Stimulated activated CD8-positive, alpha-beta memory T cell treated with anti-CD3 and anti-CD28 coated beads, Interleukin-15, amount 100 ng/mL, for 4 hours (primary cell): ENCODE measurements at places on chromosomes 13 and 19.

- no peak for DNase-seq
Observed at GRCh38 chr13:114067381-114067885, 65.0 kb downstream of the RASA3 start.

DNA sequence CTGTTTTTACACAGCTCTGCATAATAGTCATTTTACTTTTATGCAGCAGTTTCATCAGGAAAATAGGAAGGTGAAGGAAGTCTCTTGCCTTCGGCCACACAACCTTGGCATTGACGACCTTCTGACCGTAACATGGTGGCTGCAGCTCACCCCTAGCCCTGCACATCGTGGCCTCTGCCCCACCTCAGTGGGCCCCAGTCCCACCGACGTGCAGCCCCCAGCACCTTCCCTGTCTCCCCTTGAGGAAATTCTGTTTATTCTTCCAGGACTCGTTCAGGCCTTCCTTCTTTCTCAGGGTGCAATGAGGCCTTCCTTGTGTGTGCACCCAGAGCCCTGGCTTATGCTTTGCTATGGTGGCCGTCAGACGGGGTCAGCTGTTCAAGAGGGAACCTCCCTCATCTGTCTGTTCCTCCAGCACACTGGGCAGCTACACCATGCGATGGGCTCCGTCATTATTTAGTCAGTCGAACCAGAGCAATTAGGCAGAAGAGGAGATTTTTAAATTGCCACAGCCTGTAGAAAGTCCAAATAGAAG lies 33.3 kb downstream of the TMEM255B start:
- no peak for DNase-seq

DNA sequence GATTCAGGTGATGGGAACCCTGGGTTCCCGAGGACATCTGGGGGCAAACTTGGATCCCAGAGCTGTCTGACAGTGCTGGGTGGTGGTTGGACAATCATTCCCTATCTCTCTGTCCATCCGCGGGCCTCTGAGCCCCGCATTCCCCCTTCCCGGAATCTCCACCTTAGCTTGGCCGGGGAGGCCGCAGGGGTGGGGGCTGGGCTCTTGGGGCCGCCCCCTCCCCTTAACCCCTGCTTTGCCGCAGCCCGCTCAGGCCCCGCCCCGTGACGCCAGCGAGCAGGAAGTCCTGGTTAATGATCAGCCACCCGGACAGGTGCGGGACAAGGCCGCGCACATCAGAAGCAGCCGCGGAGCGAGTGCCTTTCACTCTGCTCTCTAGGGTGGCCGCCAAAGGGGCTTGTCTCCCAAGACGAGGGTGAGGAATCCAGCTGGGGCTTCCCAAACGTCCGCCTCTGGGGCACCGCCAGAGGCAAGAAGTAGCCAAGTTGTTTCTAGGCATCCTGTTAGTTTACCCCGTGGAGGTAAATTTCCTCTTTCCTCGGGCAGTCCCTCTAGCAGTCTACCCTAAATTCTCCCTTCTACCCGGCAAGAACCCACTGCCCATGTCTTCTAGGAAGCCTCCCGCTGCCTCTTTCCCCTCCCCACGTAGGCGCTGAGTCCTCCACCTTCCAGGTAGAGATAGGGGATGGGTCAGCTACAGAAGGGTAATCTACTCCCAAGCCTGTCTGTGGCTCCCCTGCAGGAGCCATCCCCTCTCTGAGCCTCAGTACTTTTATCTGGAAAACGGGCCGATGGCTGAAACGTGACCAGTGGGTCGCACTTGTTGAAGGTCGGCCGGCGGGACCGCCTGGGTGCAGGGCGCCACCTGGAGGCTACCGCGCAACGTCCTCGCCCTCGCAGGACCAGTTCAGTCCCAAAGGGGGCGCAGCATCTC lies 3.0 kb downstream of the IRF2BP1 start:
- DNase-seq: peak; percentile 50

- no peak for DNase-seq
Observed at GRCh38 chr19:10876459-10877240, 5.3 kb downstream of the CARM1 start.

DNA sequence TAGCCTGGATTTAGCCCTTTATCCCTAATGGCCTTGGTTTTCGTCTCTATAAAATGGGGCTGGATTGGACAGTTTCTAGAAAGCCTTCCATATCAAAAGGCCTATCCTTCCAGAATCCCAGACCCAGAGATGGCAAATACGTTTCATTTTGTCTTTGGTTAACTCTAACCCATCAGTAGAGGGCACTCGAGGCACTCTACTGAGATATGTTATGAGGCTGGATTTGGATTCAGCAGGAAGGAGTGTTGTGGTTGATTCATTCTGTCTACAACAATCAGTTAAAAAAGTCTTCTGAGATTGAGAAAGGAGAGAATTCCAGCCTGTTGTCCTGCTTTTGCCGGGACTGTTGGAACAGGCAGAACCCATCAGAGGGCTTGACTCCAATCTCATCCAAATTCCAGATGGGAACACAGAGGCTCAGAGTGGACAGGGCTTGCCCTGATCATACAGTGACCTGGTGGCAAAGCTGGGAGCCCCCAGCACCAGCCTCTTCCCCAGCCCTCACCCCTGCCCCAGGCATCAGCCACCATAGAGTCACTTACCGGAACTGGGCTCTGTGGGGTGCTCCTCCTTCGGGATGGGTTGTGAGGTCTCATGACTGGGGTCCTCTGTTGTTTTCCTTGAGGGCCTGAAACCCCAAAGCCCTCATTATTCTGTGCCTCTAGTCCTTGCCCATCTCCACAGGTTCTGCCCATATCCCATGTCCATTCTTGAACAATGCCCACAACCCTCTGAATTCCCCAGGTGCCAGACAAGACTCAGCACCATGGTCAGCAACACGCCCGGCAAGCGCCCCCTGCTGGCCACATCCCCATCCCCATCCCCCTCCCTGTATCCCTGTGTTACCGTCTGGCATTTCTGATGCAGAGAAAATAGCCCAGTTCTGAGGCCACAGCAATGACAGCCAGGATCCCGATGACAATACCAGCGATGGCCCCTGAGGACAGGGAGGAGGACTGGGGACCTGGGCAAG lies 12.3 kb upstream of the ZNF180 start:
- no peak for DNase-seq

GRCh38 chr13:114029866-114030625 lies 56.2 kb upstream of the C13orf46 start:
- no peak for DNase-seq

- DNase-seq: no peak
Observed at GRCh38 chr19:43723588-43723987, 7.7 kb downstream of the IRGC start.

DNA sequence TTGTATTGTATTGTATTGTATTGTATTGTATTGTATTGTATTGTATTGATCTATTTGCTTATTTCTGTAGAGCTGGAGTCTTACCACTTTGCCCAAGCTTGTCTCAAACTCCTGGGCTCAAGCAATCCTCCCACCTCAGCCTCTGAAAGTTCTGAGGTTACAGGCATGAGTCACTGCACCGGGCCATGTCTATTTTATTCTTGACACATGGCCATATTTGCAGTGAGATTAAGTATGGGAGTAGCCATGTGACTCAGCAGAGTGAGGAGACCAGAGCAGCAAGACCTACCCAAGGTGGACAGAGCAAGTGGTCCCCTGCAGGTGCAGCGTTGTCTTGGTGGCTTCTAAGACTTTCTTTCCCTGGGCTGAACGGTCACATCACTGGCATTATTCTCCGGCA lies 49.1 kb upstream of the UBAC2 start:
- no peak for DNase-seq

DNA sequence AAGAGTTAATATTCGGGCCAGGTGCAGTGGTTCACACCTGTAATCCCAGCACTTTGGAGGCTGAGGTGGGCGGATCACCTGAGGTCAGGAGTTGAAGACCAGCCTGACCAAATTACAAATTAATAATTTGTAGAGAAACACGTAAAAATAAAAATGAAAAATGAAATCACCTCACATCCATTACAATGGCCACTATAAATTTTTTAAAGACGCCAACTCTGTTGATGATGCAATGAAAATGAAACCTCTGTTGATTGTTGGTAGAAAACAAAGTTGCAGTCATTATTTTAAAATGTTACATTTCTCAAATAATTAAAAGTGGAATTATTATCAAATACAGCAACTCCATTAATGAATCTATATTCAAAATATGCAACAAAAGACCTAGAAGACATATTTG lies 26.8 kb downstream of the ZNF100 start:
- DNase-seq: no peak

- DNase-seq: no peak
Observed at GRCh38 chr19:11356676-11357550, 1.7 kb downstream of the PLPPR2 start.

DNA sequence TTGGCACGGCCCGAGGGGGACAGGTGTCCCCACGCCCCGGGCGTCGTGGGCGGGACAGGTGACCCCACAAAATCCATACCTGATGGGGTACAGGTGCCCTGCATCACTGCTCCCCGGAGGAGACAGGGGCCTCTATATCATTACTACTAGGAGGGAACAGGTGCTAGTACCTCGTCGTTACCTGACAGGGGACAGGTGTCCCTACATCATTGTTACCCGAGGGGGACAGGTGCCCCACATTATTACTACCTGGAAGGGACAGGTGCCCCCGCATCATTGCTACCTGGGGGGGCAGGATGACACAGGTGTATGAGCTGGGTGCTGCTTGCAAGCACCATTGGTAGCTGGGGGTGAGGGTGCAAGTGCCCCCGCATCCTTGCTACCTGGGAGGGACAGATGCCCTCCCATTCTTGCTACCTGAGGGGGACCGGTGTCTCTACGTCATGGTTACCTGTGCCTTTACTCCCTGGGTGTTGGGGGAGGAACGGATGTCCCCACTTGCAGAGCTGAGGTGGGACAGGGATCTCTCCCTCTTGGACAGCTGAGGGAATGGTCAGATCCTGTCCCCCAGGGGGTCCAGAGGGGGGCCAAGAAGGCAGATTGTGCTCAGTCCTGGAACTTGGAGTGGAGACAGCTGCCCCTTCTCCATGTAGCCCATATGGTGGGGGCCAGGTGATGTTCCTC lies 620 bp downstream of the CRTC1 start:
- DNase-seq: no peak

- no peak for DNase-seq
Observed at GRCh38 chr13:99057310-99057975, 79.6 kb upstream of the DOCK9 start.

DNA sequence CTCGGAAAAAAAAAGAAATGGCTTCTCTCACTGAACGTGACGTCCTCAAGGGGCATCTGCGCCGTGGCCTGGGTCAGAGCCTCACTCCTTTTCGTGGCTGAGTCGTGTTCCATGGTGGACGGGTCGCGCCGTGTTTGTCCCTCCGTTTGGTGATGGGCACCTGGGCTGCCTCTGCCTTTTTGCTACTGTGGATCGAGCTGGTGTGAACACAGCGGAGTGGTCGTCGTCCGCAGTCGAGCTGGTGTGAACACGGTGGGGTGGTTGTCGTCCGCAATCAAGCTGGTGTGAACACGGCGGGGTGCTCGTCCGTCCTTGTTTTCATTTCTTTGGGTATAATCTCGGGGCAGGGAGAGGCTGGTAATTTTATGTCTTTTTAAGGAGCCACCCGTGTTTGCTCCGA lies 11.6 kb downstream of the HCN2 start:
- DNase-seq: no peak

- no peak for DNase-seq
Observed at GRCh38 chr13:37481011-37481884, 117.3 kb downstream of the POSTN start.

DNA sequence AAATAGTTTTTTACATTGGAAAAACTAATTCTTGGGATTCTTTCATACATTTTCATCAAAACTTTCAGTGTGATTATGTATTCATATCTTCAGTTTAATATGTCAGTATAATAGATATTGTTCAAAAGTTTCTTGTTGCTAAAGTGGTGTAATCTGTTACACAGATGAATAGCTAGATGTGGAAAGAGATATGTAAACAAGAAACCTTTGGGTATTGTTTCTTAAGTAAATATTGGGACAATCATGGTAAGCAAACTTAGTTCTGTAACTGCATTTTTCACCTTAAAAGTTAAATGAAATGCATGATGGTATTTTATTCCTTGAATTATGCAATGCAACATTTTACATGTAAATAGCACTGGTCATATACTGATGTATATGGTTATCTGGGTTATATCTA lies 12.2 kb downstream of the ABHD13 start:
- DNase-seq: no peak

GRCh38 chr19:31338069-31338776 lies 11.0 kb downstream of the TSHZ3 start:
- no peak for DNase-seq

- no peak for DNase-seq
Observed at GRCh38 chr19:9941671-9942070, 5.4 kb upstream of the OLFM2 start.

- no peak for DNase-seq
Observed at GRCh38 chr13:26247011-26247410, 6.9 kb upstream of the CDK8 start.

- DNase-seq: no peak
Observed at GRCh38 chr19:51354742-51355148, 11.4 kb downstream of the ETFB start.

DNA sequence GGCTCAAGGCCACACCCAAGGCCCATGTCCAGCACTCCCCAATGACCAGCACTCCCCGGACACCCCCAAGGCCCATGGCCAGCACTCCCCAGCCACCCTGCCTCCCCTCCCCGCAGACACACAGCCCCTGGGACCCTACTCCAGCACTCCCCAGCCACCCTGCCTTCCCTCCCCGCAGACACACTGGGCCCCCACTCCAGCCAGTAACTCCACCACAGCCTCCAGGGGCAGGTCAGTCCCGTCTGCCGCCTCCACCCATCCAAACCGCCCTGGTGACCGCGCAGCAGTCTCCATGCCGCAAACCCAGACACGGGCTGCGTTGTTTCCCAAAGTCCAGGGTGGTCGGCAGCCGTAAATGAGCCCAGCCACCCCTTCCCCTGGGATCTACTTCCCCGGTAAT lies 70.7 kb downstream of the SPACA7 start:
- no peak for DNase-seq

GRCh38 chr13:107332188-107332587 lies 764.3 kb upstream of the ARGLU1 start:
- DNase-seq: no peak

GRCh38 chr19:41089959-41090358 lies 1.7 kb downstream of the CYP2A13 start:
- DNase-seq: no peak

DNA sequence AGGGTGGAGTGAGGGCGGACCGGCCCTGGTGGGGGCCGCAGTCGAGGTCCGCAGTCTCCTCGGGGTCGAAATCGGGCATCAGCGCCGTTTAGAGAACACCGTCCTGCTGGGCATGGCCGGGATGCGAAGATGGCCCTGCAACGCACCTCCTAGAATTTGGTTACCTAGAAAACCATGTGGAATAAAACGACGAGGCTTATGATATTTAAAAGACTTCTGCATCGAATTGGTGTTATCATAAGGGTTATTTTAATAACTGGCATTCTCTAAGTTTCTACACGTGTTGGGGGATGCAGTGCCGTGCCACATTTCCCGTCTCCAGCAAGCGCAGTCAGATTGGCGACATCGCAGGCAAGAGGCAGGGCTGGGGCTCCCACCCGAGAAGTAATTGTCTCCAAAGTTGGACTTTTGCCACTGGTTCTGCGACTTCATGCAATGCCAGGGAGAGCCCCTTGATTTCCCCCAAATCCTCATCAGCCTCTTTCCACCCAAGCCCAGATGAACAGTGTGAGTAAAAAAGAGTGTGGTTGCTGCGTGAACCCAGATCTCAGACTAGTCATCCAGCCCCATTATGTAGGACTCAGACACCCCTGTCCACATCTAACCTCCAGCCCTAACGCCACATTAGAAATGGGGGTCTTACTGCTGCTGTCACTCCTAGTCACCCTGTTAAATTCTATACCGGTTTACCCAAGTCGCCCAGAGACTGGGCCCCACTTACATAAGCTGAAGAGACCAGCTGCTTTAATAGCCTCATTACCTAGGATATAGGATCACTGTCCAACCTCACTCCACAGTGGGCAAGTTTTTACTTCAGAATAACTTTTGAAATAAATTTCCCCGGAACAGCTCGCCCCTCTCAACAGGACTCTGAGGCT lies 571 bp upstream of the DHRS12 start:
- DNase-seq: no peak
